Immature natural killer cell (primary cell): ENCODE measurements at places on chromosomes 4 and X. TPM values are rescaled to one million over a fixed set of nuclear protein-coding genes. Genes with fewer than 3 reads are reported as not detected.

The FRG2 gene
- not detected for polyA plus RNA-seq

The LEF1 gene
- 28.7 TPM for polyA plus RNA-seq

The USP26 gene
- not detected for polyA plus RNA-seq

The ODAM gene
- not detected for polyA plus RNA-seq

The MAGEE1 gene
- polyA plus RNA-seq = 7.6 TPM

The ARR3 gene
- polyA plus RNA-seq = not detected

The IL2RG gene
- polyA plus RNA-seq = 1,598 TPM

- no peaks in the 10 kb centered on the region for H3K4me1 ChIP-seq
- H3K36me3 ChIP-seq = no peaks in the 10 kb centered on the region
- H3K27ac ChIP-seq = no peak overlapping the region
- no peaks in the 10 kb centered on the region for H3K27me3 ChIP-seq
These were observed 122.4 kb downstream of the BCOR start for GRCh38 chrX:39975101-39975925.

- H3K27ac ChIP-seq = no peak overlapping the region
- H3K36me3 ChIP-seq = no peaks in the 10 kb centered on the region
- DNase-seq = no peak
- H3K27me3 ChIP-seq = no peaks in the 10 kb centered on the region
These were observed 7.8 kb downstream of the PAPSS1 start for GRCh38 chr4:107712236-107712635.

- H3K4me1 ChIP-seq = peaks cover 37% of the 10 kb centered on the region
- no peak for DNase-seq
- H3K36me3 ChIP-seq = no peaks in the 10 kb centered on the region
- no peak overlapping the region for H3K4me3 ChIP-seq
These were observed 4.0 kb upstream of the NEUROG2 start for GRCh38 chr4:112519689-112520597.

GRCh38 chrX:2700405-2701320 is 9.6 kb downstream of the CD99 start:
- H3K4me1 ChIP-seq = peaks cover 93% of the 10 kb centered on the region
- peaks cover 6% of the 10 kb centered on the region for H3K27me3 ChIP-seq
- DNase-seq = no peak
- H3K27ac ChIP-seq = peak overlapping the region; percentile 94

- H3K27ac ChIP-seq = no peak overlapping the region
- peaks cover 27% of the 10 kb centered on the region for H3K36me3 ChIP-seq
- H3K27me3 ChIP-seq = no peaks in the 10 kb centered on the region
- peaks cover 7% of the 10 kb centered on the region for H3K4me1 ChIP-seq
These were observed 15.1 kb downstream of the TRAPPC11 start for GRCh38 chr4:183674153-183674552.

- no peak for DNase-seq
- H3K4me1 ChIP-seq = peaks cover 38% of the 10 kb centered on the region
- peaks cover 5% of the 10 kb centered on the region for H3K27me3 ChIP-seq
- H3K27ac ChIP-seq = peak overlapping the region; percentile 83
- peak overlapping the region; percentile 70 for H3K4me3 ChIP-seq
These were observed 3.1 kb upstream of the ZFX start for GRCh38 chrX:24146283-24146949.

DNA sequence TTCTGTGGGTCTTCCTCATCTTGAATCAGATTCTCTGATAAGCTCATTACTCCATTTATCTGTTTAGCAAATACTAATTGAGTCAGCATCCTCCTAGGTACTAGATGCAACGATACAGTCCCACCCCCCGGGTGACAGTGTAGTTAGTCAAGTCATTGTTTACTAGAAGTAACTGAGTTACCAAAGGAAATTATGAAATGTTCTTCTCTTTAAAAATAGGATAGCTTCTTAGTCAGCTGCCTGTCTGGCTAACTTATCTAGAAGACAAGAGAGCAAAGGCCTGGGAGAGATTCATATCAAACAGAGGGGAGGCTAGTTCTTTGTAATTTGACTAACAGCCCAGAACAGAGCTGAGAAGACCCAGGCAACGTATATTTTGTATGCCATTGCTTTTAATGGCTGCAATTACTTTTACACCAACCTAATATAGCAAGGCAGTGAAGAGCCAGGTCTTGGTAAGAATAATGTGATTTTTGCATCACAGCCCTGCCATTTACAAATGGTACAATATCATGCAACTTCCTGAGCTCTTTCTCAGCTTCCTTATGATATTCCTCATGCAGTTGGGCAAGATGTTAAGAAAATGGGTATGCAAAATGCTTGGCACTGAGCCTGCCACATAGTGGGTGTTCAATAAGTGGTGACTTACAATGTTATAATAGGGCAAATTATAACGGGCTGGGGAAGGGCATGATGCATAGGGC is 149.9 kb downstream of the CHIC2 start:
- no peaks in the 10 kb centered on the region for H3K36me3 ChIP-seq
- no peak for DNase-seq
- H3K27ac ChIP-seq = no peak overlapping the region
- H3K4me1 ChIP-seq = no peaks in the 10 kb centered on the region
- no peak overlapping the region for H3K4me3 ChIP-seq
- peaks cover 3% of the 10 kb centered on the region for H3K27me3 ChIP-seq
